ENCODE measurements at places on chromosomes 2 and 18. TPM values are rescaled to one million over a fixed set of nuclear protein-coding genes. Genes with fewer than 3 reads are reported as not detected.

- no peaks in the 10 kb centered on the region for H3K27me3 ChIP-seq
- no peak for DNase-seq
- H3K36me3 ChIP-seq, result peaks cover 15% of the 10 kb centered on the region
Observed at GRCh38 chr2:3449936-3450335, 69.4 kb downstream of the ADI1 start.

GRCh38 chr2:71679491-71679890, 226.1 kb downstream of the DYSF start:
- no peak for DNase-seq
- no peak overlapping the region for H3K27ac ChIP-seq
- H3K27me3 ChIP-seq, result peaks cover 8% of the 10 kb centered on the region
- H3K4me1 ChIP-seq, result no peaks in the 10 kb centered on the region

Gene TRABD2A
- total RNA-seq, result 62.2 TPM

DNA sequence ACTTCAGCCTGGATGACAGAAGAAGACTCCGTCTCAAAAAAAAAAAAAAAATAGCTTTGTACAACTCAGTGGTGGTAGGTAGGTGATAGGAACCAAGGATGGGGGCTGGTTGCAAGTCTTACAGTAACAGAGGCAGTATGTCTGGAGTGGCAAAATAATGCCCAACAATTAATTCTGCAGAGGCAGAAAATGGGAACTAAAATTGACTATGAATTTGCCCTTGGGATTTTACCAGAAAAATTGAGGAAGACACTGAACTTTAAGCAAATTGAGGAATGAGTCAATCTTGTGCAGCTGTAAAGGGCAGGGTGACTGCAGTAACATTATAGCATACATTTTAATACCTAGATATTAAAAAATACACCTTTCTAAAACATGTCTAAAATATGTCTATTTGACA, 292.1 kb upstream of the FBXO11 start:
- H3K36me3 ChIP-seq, result no peaks in the 10 kb centered on the region
- H3K4me3 ChIP-seq, result no peak overlapping the region

- H3K27me3 ChIP-seq, result no peaks in the 10 kb centered on the region
- peaks cover 8% of the 10 kb centered on the region for H3K4me1 ChIP-seq
- H3K36me3 ChIP-seq, result no peaks in the 10 kb centered on the region
- H3K4me3 ChIP-seq, result no peak overlapping the region
Observed at GRCh38 chr2:208134928-208135586, 5.4 kb upstream of the CRYGC start.

GRCh38 chr2:11416186-11416585, 49.8 kb downstream of the E2F6 start:
- H3K4me1 ChIP-seq, result no peaks in the 10 kb centered on the region
- H3K27ac ChIP-seq, result no peak overlapping the region
- no peaks in the 10 kb centered on the region for H3K36me3 ChIP-seq
- peaks cover 5% of the 10 kb centered on the region for H3K27me3 ChIP-seq

DNA sequence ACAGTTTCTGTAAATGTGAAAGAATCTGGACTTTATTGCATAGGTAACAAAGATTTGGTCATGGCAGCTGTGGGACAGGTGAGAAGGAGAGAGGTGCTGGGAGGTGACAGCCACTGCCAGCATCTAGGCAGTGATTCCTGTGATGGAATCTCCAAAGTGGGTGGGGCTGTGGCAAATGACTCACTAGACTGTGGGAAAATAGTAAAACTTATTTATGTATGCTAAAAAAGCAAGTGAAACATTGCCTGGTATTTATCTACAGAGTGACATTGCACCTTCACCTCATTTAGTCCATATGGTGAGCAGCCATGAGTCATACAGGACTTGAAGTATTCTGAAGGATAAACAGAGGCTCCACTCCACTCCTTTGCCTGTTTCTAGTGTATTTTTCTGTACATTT, 145.3 kb upstream of the MEX3C start:
- no peak for DNase-seq
- H3K27me3 ChIP-seq, result peaks cover 9% of the 10 kb centered on the region
- no peak overlapping the region for H3K27ac ChIP-seq
- no peaks in the 10 kb centered on the region for H3K4me1 ChIP-seq
- H3K4me3 ChIP-seq, result no peak overlapping the region

DNA sequence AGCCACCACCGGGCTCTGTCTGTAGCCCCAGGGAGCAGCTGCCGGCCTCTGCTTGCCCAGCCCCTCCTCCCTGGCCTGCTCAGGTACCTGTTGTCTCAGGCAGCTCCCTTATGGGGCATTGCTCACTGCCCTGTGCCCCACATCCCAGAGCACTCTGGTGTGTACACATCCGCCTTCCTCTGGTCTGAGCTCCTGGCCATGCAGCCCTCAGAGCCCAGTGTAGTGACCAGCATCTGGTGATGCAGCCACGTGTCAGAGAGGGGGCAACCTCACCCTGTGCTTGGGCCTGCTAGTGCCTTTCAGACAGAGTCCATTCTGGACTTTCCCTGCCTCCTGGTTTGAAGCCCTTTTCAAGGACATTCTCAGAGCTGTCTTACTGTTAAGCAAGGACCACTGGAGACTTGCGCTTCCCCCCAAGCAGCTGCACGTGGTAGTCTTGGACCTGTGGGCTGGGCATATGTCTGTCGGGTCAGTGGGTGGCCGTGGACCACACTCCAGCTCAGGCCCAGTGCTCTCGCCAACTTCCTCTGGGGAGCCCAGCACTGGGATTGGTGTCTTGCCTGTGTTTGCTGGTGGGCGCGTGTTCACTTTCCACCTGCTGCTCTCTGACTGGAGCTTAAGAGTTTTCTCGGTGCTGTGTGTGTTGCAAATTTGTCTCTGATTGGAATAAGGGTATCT, 30.7 kb downstream of the DGKD start:
- peaks cover 10% of the 10 kb centered on the region for H3K36me3 ChIP-seq
- H3K27me3 ChIP-seq, result no peaks in the 10 kb centered on the region
- H3K4me1 ChIP-seq, result peaks cover 50% of the 10 kb centered on the region
- peak overlapping the region; percentile 86 for H3K27ac ChIP-seq
